IPS DF 6.9 (cell line): ENCODE measurements at places on chromosomes 1 and 21.

- DNase-seq, result no peak
These were observed 844 bp downstream of the ZMYM6 start for GRCh38 chr1:35030756-35031446.

GRCh38 chr1:20227704-20228103 is 41.4 kb upstream of the PLA2G2C start:
- DNase-seq, result no peak

GRCh38 chr1:21175324-21175669 is 1.4 kb downstream of the EIF4G3 start:
- no peak for DNase-seq

GRCh38 chr1:193115629-193116227 is 6.1 kb upstream of the CDC73 start:
- DNase-seq, result no peak

GRCh38 chr1:108685529-108685928 is 6.6 kb upstream of the PRPF38B start:
- DNase-seq, result no peak

- no peak for DNase-seq
These were observed 6.8 kb downstream of the KCNC4 start for GRCh38 chr1:110216844-110217444.

- DNase-seq, result no peak
These were observed 15.4 kb downstream of the LIN9 start for GRCh38 chr1:226293553-226293920.

DNA sequence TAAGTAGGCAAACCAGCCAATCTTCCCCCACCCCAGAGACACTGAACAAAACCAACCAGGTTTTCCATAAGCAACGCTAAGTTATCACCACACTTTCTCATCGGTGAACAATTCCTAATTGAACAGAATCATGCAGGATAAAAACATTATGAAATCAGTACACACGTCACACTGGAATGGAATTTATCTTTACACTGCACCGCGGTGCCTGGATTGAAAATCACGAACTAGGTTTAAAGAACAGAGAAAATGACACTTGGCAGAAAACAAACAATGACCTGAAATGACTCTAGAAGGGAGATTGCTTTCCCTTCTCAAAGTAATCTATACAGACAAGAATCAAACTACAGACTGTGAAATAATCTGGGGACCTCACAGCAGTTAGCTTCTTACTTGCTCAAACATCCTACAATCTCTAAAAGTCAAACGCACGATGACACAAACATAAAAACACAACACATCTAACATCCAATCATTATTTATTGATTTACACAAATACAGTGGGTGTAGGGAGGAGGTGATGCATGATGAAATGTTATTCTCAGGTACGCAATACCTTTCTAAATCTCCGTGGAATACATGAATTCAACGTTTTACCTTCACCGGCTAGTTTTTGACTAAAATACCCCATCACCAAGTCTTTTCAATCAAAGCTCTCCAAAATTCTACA is 1.9 kb downstream of the EIF4G3 start:
- no peak for DNase-seq

DNA sequence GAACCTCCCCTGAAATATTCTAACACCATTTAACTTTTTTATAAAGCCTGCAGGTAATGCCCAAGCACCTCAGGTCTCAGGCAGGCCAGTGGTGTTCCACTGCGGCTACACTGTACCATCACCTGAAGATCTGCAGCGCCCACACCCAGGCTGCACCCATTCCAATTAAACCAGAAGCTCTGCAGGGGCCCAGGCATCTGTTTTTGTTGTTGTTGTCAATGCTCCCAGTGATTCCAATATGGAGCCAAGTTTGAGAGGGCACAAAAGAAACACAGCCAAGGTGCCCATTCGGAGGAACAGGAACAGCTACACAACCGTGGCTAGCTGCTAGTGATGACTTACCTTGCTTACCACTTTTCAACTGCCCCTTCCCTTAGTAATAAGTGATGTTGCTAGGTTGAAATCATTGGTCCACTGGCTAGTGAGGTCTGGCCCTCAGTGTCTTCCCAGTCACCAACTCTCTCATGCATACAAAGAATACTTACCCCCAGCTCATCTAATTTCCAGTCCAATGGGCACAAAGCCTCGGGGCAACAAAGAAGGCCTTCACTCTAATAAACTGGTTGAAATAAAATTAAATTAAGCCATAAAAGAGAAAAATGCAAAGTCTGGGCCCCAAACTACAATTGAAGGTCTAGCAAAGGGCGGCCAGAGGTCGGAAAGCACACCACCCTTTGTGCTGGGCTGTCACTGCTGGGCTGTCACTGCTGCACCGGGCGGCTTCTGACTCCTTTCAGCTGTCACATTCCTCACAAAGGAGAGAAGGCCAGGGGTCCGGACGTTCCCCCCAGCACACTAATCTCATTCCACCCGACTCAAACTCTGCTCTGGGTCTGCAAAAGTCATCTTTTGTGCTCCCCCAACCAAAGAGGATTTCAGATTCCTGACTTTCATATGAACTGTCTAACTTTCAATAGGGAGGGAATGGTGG is 34.9 kb downstream of the SIPA1L2 start:
- no peak for DNase-seq

- no peak for DNase-seq
These were observed 7.6 kb upstream of the FLG2 start for GRCh38 chr1:152367436-152367835.

DNA sequence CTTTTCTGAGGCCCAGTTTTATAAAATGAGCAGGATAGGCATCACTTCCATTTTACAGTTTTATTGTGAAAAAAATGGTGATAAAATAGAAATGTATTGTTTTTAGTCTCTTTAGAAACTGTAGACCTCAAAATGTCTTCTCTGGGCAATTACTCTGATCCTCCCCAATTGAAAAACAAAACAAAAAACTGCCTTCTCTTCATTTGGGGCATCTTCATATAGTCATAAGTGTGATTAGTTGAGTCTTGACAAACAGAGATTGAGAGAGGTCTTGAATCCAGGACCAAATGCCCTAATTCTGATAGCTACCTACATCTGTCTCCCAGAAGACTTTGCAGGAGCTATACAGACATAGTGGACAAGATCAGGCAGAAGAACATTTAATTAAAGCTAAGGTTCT is 62.9 kb downstream of the LRRC8C start:
- no peak for DNase-seq

- DNase-seq, result no peak
These were observed 27.7 kb downstream of the CD34 start for GRCh38 chr1:207883104-207883651.

DNA sequence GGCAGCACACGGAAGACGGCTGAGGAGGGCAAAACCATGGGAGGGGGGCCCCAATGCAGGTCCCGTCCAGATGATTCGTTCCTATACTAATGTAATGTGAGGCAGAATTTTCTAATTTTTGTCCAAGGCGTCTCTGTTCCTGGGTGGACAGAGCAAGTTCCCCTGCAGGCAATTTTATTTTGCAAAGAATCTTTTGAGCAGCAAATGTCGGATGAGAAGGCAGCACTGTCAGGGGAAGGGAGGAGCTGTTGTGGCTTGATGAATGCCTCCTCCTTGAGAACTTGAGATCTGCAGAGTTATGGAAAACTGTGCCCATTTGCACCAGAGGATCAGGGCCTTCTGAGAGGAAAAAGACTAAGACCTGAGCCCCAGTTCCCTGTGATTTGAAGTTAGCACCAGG is 17.3 kb downstream of the SLC1A7 start:
- no peak for DNase-seq

GRCh38 chr1:86516335-86516734 is 30.5 kb upstream of the CLCA4 start:
- DNase-seq, result no peak

GRCh38 chr21:46345861-46346260 is 21.9 kb downstream of the PCNT start:
- no peak for DNase-seq

DNA sequence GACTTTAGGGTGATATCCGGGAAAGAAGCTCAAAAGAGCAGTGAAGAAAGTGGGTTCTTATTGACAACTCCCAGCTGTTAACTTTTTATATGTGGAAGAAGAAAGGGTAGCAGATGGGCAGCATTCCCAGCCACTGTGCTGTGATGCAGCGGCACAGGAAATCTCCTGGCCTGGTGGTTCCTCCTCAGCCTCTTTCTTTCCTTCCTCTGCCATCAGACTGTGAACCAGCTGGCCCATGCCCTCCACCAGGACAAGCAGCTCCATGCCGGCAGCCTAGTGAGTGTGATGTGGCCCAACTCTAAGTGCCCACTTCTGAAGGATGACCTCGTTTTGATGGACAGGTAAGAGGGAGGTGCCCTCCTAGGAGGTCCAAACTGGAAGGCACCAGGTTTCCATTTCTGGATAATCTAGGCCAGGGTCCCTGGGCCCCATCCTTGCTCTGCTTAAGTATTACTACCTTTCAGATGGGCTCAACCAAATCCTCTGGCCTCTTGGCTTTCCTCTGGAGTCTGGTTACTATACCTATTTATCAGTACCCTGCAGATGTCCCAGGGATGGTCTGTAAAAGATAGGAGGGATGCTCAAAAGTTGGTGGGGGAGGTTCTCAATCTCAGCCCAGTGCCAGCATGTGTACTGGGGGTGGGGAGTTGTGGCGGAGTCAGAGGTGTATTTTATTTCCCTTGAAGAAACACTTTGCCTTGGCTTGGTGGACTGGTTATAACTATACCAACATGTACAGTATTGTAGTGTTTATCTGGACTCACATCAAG is 17.0 kb downstream of the MFN2 start:
- no peak for DNase-seq

GRCh38 chr1:3312898-3313575 is 141.4 kb upstream of the ARHGEF16 start:
- DNase-seq, result no peak

DNA sequence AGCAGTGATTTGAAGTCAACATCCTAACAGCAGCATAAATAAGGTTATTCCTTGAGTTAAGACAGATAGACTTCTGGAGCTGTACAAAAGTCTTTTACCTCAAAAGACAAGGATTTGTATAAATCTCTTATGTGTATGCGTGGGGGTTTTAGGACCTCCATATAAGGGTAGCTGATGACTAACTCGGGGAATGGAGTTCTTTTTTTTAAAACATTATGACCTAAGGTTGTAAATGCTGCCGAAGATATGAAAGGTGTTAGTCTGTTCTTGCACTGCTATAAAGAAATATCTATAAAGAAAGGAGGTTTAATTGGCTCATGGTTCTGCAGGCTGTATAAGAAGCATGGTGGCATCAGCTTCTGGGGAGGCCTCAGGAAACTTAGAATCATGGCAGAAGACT is 90.4 kb downstream of the EPB41 start:
- DNase-seq, result no peak

DNA sequence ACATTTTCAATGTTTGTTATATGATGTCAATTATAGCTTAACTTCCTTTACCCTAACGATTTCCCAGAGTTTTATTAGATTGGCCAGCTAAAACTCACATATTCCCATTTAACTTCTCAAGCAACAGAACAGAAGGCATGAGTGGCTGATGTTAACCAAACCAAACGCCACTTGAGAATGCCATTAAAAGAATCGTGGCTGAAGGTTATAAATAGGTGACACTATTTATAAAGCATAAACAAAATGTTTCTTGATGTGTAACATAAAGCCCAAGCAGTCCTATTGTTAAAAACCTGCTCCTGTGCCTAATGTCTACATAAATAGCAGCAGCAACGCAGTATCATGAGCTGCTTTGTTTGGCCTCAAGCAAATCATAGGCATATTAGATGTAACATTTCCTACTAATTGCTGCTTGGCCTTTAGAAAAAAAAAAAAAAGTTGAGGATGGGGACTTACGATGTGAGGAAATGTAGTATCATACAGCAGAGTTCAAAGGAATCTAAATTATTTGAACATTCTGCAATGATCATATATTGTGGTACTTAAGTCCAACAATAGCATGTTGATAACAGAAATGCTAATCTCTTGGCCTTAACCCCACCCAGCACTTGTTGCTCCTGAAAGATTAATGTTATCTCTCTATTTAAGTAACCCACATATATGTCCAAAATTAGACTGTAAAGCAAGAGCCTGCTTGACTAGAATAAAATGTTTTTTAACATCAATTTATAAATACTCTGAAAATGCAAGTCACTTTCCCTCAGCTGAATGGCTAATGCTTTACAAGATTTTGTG is 106.0 kb downstream of the ESRRG start:
- DNase-seq, result no peak
